ENCODE measurements at places on chromosomes 11 and 22.

GRCh38 chr22:22910272-22911240 is 22.9 kb downstream of the IGLL5 start:
- DNase-seq: no peak

- no peak for DNase-seq
Observed at GRCh38 chr11:103528596-103528995, 419.4 kb downstream of the DYNC2H1 start.

DNA sequence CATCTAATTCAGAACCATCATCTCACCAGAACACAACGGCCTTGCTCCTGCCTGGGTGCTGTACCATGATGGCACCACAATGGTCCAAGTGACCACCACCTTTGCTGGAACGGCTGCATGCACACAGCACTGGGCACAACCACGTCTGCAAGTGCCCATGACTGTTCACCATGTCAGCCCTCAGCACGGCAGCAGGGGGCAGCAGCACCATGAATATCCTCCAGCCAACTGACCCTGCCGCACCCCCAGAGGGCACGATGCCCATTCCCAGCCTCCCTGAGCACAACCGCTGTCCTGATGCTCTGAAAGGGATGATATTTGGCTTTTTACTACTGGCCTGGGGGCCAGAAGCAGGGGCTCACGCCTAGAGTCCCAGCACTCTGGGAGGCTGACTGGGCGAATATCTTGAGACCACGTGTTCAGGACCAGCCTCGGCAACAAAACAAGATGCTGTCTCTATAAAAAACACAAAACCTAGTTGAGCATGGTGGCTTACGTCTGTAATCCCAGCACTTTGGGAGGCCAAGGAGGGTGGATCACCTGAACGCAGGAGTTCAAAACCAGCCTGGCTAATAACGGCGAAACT is 25.7 kb downstream of the DRD4 start:
- DNase-seq: peak; percentile 23

GRCh38 chr22:39275814-39276439 is 31.1 kb upstream of the PDGFB start:
- no peak for DNase-seq

GRCh38 chr11:108468478-108468864 is 1.1 kb upstream of the C11orf65 start:
- DNase-seq: no peak

DNA sequence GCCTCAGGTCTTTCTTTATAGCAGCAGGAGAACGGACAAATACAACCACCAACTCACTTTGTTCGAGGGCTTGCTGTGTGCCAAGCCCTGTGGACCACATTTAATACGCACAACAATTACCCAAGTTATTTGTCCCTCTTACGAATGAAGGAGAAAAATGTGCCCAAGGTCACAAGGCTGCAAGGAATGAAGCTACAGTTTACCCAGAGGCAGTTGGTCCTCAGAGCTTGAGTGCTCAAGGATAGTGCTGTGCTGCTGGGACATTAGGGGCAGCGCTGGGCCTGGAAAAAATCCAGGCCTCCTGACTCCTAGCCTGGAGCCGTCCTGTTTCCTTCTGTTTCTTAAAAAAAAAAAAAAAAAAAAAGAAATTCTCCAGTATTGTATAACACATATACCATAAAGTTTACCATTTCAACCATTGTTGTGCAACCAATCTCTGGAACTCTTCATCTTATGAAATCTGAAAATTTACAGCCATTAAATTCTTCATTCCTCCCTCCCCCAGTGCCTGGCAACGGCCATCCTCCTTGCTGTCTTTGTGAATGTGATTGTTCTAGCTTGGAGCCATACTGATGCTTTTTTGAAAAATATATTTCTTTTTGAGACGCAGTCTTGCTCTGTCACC is 1.0 kb upstream of the C11orf86 start:
- no peak for DNase-seq

- DNase-seq: peak; percentile 78
Observed at GRCh38 chr11:93740730-93741093, 583 bp downstream of the TAF1D start.

GRCh38 chr11:110295531-110296225 is 736 bp downstream of the RDX start:
- peak; percentile 62 for DNase-seq

DNA sequence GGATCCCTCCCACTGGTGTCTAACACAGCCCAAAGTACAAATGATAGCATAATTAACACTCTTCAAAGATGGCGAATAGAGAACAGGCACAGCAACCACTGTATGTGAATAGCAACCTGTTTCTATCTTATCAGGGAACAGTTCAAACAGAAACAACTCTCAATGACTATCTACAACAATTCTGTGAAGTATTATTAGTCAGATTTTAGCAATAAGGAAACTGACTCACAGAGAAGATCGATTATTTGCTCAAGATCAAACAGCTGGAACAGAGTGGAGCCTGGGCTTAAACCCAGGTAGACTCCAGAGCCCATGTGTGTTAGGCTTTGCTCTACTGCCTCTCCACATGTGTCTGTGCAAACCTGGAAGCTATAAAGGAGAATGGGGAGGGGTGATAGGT is 88.7 kb downstream of the C11orf58 start:
- peak; percentile 37 for DNase-seq

GRCh38 chr11:102196816-102197215 is 86.6 kb downstream of the YAP1 start:
- no peak for DNase-seq

DNA sequence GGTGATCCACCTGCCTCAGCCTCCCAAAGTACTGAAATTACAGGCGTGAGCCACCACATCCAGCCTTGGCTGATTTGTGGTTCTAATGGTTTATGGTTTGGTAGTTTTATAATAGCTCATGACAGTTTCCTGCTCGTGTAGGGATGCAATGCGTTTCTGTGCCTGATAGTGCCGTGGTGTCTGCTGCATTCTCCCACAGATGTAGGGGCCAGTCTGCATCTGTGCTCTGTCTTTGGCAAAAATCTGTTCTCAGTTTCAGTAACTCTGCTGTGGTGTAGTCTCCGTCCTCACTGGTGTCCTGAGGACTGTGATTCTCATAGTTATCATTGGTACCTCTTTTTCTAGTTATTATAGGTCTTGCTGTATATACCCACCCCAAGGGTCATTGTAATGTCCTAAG is 16.3 kb downstream of the ST14 start:
- no peak for DNase-seq
